ENCODE measurements at places on chromosomes 5 and 9. TPM values are rescaled to one million over a fixed set of nuclear protein-coding genes. Genes with fewer than 3 reads are reported as not detected.

DNA sequence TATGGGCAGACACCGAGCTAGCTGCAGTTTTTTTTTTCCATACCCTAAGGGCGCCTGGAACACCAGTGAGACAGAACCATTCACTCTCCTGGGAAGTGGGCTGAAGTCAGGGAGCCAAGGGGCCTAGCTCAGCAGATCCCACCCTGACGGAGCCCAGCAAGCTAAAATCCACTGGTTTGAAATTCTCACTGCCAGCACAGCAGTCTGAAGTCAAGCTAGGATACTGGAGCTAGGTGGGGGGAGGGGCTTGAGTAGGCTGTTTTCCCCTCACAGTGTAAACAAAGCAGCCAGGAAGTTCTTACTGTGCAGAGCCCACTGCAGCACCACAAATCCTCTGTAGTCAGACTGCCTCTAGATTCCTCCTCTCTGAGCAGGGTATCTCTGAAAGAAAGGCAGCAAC is 151.7 kb upstream of the HCN1 start:
- ATAC-seq: no peak

The BHMT2 gene
- 0.72 TPM for total RNA-seq

The CDH9 gene
- total RNA-seq: not detected

DNA sequence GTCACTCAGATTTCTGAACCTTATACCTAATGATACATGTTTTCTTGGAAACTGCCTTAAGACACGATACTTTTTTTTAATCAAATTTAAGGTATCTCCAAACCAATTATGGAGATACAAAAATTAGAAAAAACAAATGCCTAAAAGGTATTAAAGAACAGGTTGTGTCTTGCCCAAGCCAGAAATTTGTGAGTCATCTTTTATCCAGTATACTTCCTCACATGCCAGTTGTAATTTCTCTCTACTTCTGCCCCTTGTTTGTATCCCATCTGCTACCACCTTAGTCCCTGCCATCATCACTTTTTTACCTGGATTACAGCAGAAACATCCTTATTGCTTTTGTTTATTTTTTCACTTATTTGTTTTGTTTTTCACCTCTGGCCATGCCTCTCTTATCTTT is 571.2 kb upstream of the DAB2 start:
- no peak for ATAC-seq

GRCh38 chr5:157326440-157327005 is 60.6 kb downstream of the CYFIP2 start:
- ATAC-seq: no peak

The IL9 gene
- not detected for total RNA-seq

DNA sequence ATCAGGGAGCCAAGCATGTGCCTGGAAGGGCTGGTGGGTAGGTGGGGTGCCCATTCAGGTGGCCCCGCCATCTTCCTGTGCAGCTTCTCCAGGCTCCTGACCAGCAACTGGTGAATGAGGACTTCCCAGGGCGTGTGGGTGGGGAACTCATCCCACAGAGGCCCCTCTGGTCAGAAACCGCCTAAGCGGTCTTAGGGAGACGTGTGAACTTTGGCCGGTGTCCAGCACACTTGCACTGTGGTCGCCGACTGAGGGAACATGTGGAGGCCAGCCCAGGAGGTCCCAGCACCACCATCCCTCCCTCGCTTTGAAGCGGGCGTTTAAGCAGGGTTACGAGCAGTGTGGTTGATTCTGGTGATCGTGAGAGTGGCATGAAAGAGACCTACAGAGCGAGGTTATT is 77.8 kb downstream of the MVB12B start:
- ATAC-seq: no peak

DNA sequence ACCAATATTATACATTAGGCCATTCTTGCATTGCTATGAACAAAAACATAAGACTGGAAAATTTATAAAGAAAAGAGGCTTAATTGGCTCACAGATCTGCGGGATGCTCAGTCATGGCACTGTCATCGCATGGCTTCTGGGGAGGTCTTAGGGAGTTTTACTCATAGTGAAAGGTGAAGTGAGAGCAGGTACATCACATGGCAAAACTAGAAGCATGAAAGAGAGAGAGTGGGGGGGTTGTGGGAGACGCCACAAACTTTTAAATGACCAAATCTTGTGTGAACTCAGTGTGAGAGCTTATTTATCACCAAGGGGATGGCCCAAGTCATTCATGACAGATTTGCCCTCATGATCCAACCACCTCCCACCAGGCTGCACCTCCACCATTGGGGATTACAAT is 398.3 kb upstream of the EDIL3 start:
- no peak for ATAC-seq

The ASPN gene
- 0.36 TPM for total RNA-seq

DNA sequence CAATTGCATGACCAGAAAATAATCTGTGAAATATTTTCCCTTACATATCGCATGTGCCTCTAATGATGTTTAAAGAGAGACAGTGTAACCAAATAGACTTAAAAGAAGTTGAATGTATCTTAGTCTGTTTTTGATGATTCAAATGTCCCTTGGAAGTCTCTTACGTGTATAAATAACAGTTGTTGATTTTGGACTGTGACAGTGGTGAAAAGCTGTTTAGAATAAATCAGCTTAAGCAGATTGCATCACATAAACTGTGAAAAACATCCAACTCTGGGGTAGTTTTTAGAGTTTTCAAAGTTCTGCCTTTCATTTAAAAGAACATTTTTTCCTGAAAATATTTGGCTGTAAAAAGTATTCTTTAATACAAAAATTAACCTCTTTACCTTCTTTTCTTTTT is 301.1 kb downstream of the PRR16 start:
- ATAC-seq: no peak

GRCh38 chr5:168234133-168234532 is 57.3 kb upstream of the WWC1 start:
- no peak for ATAC-seq

The SPATA31A3 gene
- not detected for total RNA-seq

The NR4A3 gene
- 0.24 TPM for total RNA-seq

The RHOBTB3 gene
- total RNA-seq: 3.6 TPM

DNA sequence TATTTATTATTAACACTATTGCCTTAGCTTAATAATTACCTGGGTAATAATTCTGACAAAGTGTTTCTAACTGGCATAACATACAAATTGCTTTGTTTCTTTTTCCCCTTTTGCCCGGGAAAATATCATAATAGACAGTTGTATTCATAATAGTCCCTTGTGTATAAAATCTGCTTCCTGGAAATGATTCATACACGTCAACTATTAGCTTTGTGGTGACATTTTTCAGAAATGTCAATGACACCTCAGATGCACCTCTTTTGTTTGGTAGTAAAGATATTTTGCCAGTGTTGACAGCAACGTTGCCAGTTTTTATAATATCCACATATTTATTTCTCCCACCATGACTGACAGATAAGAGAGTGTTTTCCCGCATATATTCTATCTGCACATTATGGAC is 73.0 kb downstream of the RASEF start:
- no peak for ATAC-seq

- no peak for ATAC-seq
These were observed 51.6 kb downstream of the SLC1A1 start for GRCh38 chr9:4541856-4542255.

- ATAC-seq: no peak
These were observed 1748.2 kb downstream of the EFNA5 start for GRCh38 chr5:105922574-105922973.

The HTR4 gene
- 0.08 TPM for total RNA-seq

The PCDHA1 gene
- not detected for total RNA-seq

DNA sequence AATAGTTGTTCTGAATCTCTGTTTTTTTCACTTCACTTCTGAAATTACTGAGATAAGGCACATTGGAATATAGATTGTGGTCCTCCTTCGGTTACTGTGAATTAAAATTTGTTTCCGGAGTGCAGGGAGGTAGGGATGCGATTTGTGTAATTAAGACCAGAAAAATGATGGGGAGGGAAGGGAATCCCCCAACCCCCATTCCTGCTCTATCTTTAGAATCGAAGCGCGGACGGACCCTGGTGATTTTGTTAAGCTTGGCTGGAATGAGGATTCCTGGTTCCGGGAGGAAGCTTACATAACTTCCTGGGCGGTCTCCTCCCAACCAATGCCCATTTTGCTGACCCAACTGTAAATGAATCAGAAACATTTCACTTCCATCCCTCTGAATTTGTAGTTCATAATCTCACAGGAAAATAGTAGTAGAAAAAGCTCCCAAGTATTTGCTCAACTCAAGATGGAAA is 220.1 kb upstream of the MSX2 start:
- no peak for ATAC-seq

GRCh38 chr5:176629853-176630680 is at the start of the genes EIF4E1B and SNCB:
Gene EIF4E1B (plus strand): TSS chr5:176630675. CDS start chr5:176642788, 12,113 bp downstream.
Gene SNCB (minus strand): TSS chr5:176630534. CDS start chr5:176629654, 880 bp downstream.
- peak; percentile 48 for ATAC-seq

GRCh38 chr5:111472579-111472978 is 39.8 kb downstream of the STARD4 start:
- no peak for ATAC-seq

DNA sequence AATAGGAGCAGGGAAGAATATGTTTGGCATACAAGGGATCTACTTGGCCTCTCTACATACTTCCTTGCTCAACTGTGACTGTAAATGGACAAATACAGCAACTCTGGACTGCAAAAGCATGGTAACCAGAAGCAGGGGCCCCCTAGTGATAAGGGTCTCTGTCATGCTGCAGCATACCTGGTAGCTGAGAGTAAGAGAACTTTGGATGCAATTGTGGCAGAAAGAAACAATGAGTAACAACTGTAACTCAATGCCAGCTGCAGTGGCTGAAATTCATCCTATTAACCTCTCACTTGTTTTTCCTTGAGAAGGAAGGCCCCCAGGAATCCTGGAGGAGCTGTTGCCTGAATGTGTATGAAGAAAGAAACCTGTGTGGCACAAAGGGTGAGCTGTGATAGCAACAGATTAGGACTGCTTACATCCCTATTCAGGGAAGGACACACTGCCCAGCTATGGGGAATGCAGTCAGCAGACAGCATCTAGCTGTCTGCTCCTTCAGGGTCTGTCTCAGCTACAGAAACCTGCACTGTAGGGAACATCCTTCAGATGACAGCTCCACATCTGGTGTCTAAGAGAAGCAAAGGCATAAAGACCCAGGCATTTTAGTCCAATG is 468.1 kb upstream of the ACTBL2 start:
- no peak for ATAC-seq

- ATAC-seq: no peak
These were observed 169.7 kb upstream of the MAST4 start for GRCh38 chr5:66426259-66427138.

The AJM1 gene
- 1.1 TPM for total RNA-seq

The ZNF484 gene
- 3.0 TPM for total RNA-seq

GRCh38 chr9:69602773-69603172 is 69.4 kb downstream of the APBA1 start:
- ATAC-seq: no peak

- no peak for ATAC-seq
These were observed 65.0 kb downstream of the UGCG start for GRCh38 chr9:111961575-111961974.

- ATAC-seq: no peak
These were observed 3.1 kb upstream of the FAM120AOS start for GRCh38 chr9:93456504-93456903.

GRCh38 chr5:98282521-98282920 is 490.9 kb upstream of the RGMB start:
- no peak for ATAC-seq

DNA sequence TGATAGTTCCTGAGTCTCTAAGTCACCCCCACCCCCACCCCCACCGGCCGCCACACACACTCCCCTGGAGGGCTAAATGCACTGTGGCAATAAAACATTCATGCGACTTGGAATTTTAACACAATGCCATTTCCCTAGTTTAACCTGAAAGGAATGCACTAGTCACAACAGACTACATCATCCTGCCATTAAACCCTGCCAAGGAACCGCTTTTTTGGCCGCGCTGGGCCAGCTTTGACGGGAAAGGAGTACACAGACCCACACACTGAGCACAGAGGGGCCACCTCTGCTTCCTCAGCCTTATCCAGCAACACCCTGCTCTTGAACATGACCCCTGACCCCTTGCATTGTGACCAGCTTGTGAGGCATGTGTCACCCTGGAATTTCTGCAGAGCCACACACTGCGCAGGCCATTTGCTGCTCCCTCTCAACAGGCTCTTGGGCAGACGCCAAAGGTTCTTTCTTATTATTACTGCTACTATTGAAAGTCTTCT is 165.3 kb downstream of the BNC2 start:
- ATAC-seq: peak; percentile 80

DNA sequence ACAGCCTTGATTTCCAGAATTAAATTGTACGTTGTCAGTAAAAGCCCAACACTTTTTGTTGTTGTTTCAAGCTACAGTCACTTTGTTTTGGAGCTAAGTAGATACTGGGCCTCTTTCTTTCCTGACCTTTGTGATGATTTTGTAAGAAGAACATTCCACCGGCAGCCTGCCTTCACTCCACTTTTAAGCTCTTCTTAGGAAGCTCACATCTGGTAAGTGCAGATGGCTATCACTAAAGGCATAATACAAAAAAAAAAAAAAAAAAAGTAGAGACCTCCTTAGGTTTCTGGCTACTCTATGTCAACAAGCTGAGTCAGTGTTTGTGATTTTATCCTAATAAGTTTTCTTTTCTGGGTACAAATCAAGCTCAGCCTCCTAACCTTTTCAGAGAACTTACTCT is 1922.1 kb upstream of the WWC1 start:
- ATAC-seq: no peak

The CCL21 gene
- 18.5 TPM for total RNA-seq

All from esophagus mucosa (tissue), 1 donor.